HL-60 (cell line): ENCODE measurements at places on chromosomes 2 and 18.

GRCh38 chr2:62076980-62077638 lies 118.8 kb upstream of the B3GNT2 start:
- no peak for DNase-seq

DNA sequence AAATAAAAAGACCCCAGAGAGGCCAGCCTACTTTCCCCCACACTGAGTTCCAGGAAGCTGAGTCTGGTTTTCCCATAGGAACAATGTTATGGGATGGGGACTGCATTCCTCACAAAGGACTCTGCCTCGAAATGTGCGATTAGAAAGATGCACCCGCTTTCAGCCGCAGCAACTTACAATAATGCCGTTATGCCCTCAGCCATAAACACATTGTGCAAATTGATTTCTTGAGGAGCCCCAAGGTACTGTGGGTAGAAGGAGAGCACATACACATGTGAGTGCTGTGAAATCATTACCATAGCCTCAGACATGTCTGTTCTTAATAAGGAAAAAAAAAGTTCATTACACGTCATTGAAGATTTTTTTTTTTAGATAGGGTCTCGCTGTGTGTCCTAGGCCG lies 64.7 kb downstream of the AGAP1 start:
- no peak for DNase-seq

DNA sequence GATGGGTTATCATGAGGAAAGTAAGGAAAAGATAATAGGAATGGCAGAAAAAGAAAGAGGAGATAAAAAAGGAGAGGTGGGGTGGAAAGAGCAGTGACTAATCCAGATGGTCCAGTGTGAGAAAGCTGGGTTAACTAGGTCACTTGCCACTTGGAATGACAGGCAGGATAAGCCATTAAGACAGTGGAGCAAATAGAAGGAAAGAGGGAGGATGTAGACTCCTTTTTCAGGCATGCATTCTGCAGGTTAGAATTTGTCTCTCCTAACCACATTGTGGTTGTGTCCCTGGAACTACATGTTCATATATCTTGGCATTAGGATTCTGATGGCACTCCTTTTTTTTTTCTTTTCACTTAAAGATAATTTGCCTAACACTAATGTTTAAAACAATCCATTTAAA lies 13.4 kb upstream of the NEMP2 start:
- DNase-seq, result no peak

DNA sequence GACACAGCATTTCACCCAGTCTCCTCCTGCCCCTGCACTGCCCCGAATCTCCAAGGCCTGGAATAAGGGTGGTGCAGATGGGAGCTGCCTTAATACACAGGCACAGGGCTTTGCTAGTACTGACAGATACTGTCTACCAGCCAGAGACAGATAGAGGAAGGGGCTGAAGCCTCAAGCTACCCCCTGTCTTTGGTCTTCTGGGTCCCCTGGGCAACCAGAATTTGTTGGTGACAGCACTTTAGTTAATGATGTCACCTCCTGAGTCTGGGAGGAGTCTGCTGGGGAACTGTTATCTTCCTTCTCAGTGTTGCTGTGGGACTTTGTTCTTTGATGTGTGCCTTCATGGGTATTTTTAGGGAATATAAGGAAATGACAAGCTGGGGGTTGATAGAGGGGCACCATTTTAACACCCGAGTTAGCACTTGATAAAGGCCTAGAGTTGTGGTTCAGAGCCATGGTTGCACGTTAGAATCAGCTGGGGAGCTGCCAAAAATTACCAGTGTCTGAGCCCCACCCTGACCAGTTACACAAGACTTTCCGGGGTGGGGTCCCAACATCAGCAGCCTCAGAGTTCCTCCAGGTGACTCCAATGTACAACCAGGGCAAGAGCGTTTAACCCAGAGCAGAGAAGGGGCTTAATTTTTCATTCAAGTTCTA lies 136.8 kb downstream of the SMAD7 start:
- DNase-seq, result no peak

GRCh38 chr18:74419761-74420160 lies 37.3 kb downstream of the DIPK1C start:
- no peak for DNase-seq

- DNase-seq, result peak; percentile 93
Measured at GRCh38 chr2:31318361-31319336, 84.7 kb downstream of the EHD3 start.

DNA sequence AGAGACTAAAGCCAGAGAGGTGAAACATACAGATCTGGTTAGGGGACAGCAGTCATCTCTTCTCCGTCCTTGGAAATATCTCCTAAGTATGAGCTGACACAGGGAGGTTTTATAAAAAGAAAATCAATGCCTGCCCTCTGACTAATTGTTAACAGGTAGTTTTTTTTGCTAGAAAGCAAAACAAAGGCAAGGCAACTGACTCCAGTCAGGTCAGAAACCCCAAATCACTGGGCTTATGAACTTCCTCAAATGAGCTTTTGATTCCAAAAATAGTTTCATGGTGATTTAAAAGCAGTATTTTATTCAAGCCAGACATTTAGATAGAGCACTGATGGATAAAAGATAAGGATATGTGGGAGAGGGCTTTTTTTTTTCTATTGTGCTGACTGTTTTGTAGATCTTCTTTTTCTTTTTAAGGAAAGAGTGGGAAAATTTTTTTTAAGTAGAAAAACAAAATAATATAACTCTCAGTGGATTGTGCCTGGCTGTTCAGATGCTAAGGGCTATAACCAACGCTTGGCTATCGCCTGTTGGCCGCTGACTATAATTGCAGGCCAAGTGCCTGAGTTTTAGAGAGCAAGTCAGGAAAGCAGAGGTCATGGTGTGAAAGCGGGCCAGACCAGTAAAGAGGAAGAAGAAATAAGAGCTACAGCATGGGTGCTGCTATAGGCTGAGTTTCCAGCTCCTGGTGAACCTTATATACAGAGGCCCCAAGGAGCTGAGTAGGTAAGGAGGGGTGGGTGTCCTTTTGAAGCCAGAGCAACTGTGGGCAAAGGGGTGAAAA lies 44.9 kb downstream of the MRPL35 start:
- DNase-seq, result peak; percentile 41

DNA sequence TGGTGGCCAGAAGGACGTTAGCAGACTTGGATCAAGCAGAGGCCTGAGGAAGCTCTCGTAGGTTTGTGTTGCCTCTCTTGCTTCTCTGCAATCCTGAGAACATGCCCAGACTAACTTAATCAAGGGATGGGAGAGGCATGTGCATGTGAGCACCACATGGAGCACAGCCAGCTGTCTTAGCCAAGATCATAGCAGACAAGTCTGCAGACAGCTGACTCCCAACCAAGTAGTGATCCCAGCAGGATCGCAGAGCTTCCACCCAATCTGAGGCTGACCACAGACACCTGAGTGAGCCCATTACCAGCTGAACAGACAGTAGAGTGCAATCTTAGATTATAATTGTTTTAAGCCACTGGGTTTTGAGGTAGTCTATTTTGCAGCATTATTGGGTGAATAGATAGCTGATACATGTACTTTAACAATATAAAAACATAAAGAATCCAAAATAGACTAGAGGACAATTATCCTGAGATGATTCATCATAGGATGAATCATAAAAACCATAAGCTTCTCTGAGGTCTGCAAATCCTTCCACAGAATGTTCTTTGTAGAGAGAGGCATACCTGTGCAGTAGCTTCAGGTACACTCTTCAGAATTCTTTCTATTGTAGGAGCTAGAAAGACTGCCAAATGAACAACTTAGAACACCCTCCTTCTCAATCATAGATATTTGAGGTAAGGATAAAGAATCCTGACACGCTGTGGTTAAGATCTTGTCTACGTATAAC lies 25.2 kb upstream of the FAM110C start:
- no peak for DNase-seq

- no peak for DNase-seq
Measured at GRCh38 chr2:198283146-198283545, 478.8 kb downstream of the PLCL1 start.

GRCh38 chr2:188181067-188181838 lies 110.4 kb upstream of the GULP1 start:
- DNase-seq, result peak; percentile 35

DNA sequence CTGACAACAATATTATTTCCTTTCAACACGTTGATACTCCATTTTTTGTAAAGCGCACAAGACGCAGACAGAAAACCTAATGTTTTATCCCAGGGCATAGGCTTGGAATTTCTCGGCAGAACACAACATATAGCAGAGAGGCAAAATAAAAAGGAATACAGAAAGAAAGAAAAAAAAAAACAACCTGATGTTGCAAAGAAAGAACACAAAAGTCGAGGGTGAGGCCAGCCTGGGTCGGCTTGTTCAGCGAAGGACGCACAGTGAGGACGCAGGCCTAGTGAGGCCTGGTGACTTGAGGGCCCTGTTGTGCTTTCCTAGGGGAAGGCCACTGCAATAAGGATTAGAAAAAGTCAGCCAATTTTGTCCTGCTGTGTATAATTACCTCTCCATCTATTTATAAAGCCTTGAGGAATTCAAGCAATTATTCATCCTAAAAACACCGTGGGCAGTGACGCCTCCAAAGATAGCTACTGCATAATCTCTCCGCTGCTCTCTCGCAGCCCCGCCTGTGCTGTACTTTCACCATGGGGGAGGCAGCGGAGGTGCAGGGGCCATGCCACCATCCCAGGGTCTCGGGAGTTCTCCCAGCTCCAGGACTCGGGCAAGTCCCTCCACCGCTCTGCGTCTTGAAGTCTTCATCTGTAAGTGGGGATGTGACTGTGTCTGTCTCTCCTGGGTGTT lies 61.9 kb upstream of the SH3RF3 start:
- DNase-seq, result no peak

DNA sequence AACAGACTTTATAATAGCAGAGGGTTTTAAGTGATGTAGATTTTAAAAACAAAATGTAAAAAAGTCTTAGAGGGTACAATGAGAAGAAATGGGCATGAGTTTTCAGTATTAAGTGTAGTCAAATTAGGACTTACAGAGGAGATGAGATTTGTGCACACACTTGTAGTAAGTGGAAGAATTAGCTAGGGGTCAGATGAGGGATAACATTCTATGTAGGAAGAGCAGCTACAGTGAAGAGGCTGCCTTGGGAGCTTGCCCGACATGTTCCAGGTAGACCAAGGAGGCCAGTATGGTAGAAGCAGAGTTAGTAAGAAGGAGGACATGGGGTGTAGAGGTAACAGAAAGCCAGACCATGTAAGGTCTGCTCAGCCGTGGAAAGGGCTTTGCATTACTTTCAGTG lies 189.2 kb upstream of the DSEL start:
- no peak for DNase-seq

DNA sequence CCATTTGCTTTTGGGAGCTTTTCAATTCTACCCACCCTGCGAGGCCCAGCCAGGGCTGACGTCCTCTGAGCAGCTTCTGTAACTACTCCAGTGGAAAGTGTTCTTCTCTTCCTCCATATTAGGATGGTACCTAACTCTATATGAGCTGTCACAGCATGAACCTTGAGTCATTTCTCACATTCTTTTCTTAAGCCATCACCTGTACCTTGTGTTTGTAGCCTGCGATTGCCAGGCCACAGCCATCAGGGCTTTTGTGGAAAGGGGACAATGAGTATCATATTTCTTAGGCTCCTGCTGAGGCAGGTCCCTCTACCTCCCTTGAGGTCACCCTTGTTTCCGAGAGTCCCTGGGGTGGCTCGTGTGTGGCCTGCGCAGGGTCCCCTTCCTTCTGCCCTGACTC lies 144.5 kb upstream of the DLX2 start:
- no peak for DNase-seq

- peak; percentile 70 for DNase-seq
Measured at GRCh38 chr18:47150029-47150823, at the start of gene HDHD2. TSS of gene HDHD2 (minus strand) at chr18:47150500. CDS start at chr18:47136439, 14,061 bp downstream.

- DNase-seq, result no peak
Measured at GRCh38 chr2:37633845-37634244, 37.6 kb downstream of the CDC42EP3 start.

DNA sequence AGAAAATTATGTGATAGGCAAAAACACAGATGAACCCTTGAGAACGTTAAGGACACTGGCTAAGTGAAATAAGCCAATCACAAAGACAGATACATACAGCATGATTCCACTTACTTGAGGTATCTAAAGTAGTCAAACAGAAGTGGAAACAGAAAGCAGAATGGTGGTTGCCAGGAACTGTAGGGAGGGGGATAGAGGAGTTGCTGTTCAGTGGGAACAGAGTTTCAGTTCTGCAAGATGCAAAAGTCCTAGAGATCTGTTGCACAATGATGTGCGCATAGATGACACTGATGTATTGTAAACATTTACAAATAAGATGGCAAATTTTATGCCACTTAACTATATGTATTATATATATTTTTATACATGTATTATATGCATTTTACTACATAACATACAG lies 59.7 kb downstream of the POLE4 start:
- peak; percentile 6 for DNase-seq

GRCh38 chr2:98465456-98466226 lies 21.0 kb downstream of the INPP4A start:
- peak; percentile 82 for DNase-seq

DNA sequence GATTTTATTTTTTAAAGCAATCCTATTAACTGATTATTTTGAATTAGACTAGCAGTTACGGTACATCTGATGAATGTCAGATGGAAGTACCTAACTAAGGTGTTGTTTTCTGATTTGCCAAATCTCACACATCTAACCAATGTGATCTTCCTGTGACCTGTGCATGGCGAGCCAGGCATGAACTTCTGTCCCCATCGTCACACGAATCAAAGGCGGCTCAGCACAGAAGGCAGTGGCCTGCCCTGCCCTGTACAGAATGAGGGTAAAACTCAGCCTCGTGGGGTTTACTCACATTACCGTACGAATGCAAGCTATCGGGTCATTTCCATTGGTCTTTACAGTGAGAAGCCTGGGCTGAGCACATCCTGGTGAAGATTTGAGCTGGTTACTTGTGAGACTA lies 87.3 kb downstream of the WDSUB1 start:
- DNase-seq, result no peak

DNA sequence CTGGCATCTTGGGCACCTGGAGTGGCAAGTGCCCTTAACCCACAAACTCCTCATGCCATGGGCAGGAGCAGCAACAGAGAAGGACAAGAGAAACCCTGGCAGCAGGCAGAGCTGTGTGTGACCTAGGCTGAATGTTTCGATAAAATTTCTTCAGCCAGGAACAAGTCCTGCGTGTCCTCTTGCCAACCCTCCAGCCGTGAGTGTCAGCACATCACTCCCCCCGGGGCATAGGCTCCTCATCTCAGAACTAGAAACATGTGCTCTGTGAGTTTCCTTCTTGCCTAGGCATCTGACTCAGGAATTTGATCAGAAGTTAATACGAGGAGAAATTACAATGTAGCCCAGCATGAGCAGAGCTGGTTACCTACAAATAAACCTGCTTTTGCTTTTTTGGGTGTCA lies 2.2 kb downstream of the ABCG8 start:
- DNase-seq, result no peak

GRCh38 chr18:37107748-37108522 lies 279.0 kb downstream of the KIAA1328 start:
- DNase-seq, result no peak

GRCh38 chr2:214220251-214220650 lies 190.6 kb upstream of the VWC2L start:
- DNase-seq, result no peak

DNA sequence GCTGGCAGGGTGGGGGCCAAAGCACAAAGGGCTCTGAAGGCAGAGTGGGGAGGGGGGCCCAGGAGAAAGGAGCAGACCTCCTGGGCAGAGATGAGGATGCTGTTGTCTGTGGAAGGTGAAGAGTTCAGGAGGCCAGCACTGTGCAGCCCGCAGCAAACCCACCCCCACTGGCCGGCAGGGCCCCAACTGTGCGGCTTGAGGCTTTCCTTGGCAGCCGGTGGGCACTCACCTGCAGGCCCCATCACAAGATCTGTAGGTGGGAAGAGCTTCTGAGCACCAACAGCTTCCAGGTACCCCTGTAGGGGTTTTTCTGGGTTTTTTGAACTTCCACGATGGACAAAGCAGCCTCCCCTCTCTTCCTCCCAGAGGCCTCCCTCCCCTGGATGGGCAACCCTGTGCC lies 72.9 kb downstream of the NDUFA10 start:
- no peak for DNase-seq

- no peak for DNase-seq
Measured at GRCh38 chr2:195706161-195706900, 49.3 kb downstream of the SLC39A10 start.
